Activated T-cell treated with anti-CD3 and anti-CD28 coated beads, Interleukin-2, amount 50 U/mL, for 48 hours (primary cell): ENCODE measurements at places on chromosomes 6 and 20.

- DNase-seq, result no peak
Measured at GRCh38 chr6:125787791-125788190, 3.0 kb upstream of the NCOA7 start.

GRCh38 chr6:20162515-20162914, 49.8 kb downstream of the MBOAT1 start:
- DNase-seq, result no peak

GRCh38 chr6:3545156-3545555, 88.3 kb upstream of the SLC22A23 start:
- no peak for DNase-seq

DNA sequence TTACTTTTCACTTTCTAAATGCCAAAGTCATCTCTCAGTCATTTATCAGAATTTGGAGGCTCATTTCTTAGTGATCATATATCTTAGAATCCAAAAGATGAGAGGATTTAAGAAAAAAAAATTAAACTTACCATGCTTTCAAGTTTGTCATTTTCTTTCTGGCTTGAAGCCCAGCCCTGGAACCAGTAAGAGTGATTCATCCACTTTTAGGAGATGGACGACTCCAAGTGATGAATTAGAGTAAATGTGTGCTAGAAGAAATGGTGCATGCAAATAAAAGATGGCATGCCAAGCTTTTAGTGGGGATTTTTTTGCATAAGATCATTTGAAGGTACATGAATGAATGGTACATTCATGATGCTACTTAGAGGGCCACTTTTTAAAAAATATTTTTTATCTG, 20.1 kb downstream of the PLCB1 start:
- DNase-seq, result no peak

GRCh38 chr6:147618927-147619326, 110.4 kb downstream of the SAMD5 start:
- DNase-seq, result no peak

GRCh38 chr20:23047738-23048214, 1.7 kb downstream of the THBD start:
- DNase-seq, result no peak

DNA sequence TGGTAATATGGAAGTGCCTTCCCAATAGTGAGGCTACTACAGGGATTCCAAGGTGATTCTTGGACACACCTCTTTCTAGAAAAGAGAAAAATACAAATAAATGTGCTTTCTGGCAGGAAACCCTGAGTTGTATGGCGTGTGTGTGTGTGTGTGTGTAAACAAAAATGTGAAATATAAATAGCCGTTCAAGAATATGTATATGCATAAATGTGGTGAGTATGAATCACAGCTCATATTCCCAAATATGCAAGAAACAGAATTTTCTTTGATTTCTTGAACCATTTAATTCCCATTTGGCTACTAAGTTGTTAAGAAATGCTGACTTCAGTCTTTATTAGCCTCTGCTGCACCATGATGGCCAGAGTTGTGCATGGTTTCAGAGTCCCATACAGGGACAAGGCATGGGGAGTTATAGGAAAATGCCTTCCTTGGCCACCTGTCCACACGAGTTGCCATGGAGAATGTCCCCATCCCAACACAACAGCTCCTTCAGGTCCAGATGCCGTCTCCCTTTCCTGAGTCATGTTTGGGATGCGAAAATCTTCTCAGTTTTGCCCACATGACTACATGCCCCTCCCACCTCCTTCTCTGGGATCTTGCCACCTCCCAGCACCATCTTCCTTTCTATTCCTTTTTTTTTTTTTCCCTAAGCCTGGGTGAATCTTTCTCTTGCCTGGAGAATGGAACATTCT, 312.4 kb upstream of the ECI2 start:
- no peak for DNase-seq

DNA sequence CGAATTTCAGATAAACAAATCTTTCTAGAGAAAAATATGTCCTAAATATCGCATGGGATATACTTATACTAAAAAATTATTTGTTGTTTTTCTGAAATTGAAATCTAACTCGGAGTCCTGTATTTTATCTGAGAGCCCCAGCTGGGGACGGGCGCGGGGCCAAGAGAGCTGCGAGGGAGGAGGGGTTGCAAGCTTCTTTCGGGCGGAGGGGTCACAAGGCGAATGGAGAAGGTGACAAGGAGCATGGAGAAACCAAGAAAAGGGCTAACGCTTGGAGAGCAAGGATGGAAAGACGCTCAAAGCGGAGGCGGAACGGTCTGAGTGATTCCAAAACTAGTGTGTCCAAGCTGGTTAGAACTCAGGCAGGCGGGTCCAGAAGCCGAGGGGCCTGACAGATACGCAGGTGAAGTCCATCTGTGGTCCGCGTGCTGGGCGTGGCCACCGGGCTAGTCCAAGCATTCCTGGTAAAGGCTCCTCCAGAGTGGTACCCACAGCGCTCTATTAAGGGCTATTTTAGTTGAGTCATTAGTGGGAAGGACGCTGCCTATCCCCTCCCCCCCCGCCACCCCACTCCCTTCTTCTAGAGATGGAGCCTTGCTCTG, 41.5 kb upstream of the ZNFX1 start:
- no peak for DNase-seq
